Mesothelial cell of epicardium (in vitro differentiated cells): ENCODE measurements at places on chromosomes 4 and X.

GRCh38 chr4:163495900-163496299 lies 1.4 kb downstream of the TMA16 start:
- DNase-seq, result no peak

DNA sequence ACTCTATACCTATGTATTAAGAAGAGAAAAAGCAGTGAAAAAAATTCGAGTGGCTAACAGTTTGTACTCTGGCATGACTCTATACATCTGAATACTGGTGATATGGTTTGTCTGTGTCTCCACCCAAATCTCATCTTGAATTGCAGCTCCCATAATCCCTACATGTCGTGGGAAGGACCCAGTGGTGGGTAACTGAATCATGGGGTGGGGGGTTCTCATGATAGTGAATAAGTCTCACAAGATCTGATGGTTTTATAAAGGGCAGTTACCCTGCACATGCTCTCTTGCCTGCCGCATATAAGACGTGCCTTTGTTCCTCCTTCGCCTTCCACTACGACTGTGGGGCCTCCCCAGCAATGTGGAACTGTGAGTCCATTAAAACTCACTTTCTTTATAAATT lies 70.4 kb downstream of the LRBA start:
- no peak for DNase-seq

- no peak for DNase-seq
Measured at GRCh38 chr4:87461281-87461700, 38.9 kb downstream of the NUDT9 start.

DNA sequence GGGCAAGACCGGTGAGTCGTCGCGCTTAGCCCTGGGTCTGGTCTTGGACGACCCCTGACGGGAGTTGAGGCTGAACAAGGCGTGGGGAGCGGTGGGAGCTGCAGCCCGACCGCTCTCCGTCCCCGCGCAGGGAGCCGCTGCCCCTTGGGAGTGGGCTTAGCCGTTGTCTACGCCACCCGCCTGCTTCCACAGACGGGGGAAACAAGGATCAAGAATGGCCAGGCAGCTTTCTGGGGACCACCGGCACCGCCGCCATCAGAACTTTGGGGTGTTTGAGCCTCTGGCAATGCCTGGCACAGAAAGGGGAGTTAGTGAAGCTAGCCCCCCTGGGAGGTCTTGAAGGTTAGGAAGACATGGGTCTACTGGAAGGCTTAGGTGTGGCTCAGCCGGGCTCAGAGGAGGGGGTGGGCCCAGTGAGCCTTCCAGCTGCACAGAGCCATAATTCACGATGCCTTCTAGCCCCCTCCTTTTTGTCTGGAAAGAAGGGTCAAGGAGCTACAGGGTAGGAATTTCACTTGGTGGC lies 583 bp downstream of the RASL11B start:
- DNase-seq, result no peak

- no peak for DNase-seq
Measured at GRCh38 chrX:110056419-110056818, 53.5 kb downstream of the TMEM164 start.

- DNase-seq, result no peak
Measured at GRCh38 chrX:73366696-73367095, 80.2 kb upstream of the CDX4 start.

DNA sequence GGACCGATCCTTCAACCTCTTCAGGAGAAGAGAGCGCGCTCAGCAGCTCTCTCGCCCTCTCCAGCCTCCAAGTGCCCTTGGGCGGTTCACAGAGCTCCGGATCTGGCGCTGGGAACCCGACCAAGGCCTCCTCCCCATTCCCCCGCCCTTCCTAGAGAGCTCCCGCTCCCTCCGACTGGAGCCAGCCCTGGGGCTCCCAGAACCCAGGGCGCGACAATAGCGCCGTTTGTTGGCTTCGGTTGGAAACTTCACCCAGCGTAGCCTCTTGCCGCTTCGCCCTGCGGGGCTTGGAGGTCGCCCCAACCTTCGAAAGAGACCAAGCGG lies 3.1 kb upstream of the SOX3 start:
- no peak for DNase-seq

- DNase-seq, result peak; percentile 44
Measured at GRCh38 chr4:139556071-139556723, at the start of gene SETD7. SETD7 (minus strand) TSS chr4:139556219; CDS start chr4:139556137, 82 bp downstream.

DNA sequence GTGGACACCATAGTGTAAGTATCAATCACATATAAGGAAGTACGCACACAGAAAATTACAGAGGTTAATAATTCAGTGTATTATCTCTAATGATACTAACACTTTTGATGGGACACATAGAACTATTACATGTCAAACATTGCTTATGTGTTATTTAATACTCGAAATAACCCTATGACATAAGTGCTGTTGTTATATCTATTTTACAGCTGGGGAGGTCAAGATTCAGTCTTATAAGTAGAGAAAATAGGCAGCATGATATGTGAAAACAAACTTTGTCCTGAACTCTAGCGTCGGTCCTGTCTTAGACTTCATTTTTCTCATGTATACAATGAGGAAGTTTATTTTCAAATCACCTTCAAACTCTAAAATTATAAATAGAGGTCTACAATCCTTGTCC lies 23.2 kb downstream of the ENPEP start:
- no peak for DNase-seq

GRCh38 chrX:150165776-150166610 lies 197.1 kb upstream of the MAMLD1 start:
- no peak for DNase-seq

DNA sequence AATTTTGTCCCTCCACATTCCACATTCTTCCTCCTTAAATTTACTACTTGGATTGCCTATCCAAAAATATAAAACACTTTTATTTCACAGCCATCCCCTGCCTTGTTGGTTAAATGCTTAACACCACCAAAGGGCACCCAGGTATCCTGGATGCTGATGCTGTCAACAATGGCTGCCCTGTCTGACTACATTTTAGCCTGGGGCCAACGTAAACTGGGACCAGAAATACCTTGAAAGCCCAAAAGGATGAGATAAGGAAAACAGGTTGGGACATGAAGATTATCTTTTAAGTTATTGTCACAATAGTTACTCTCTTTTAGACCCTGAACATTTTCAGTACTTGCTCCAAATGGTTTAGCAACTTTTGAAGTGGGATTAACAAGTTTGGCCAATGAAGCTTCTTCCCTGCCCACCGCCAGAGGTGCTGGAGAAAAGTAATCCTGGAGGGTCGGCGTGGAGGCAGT lies 775 bp upstream of the YIPF6 start:
- no peak for DNase-seq

GRCh38 chrX:104482757-104483156 lies 83.2 kb upstream of the IL1RAPL2 start:
- no peak for DNase-seq

- DNase-seq, result no peak
Measured at GRCh38 chr4:23976423-23976822, 86.6 kb upstream of the PPARGC1A start.

- no peak for DNase-seq
Measured at GRCh38 chrX:15107367-15107988, 162.4 kb downstream of the ASB9 start.

DNA sequence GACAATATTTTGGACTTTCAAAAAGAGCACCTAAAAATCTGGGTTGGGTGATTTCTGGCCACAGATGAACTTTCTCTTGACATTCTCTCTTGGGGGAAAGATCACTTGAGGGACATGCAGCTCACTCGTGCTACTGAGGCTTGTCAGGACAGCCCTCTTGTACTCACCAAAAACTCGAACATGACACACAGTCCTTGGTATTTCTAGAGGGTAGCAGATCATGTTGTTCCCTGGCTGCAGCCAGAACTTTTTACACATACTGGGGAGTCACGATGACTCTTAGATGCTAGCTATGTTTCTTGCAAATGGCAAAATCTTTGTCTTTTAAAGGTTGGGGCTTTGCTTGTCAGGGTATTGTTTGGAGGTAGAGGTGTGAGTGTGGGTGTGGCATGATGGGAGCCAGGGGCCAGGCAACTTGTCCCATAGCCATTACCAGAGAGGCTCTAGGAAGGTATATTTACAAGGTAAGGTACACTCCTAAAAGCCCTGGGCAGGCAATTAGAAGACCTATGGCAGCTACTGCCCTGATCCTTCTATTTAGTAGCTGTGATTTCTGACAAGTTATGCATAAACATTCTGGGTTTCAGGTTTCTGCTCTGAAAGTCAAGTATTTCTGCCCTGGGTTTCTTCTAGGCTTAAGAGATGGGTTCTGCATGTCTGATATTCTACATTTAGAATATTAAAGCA lies 241.7 kb upstream of the TLL1 start:
- no peak for DNase-seq

DNA sequence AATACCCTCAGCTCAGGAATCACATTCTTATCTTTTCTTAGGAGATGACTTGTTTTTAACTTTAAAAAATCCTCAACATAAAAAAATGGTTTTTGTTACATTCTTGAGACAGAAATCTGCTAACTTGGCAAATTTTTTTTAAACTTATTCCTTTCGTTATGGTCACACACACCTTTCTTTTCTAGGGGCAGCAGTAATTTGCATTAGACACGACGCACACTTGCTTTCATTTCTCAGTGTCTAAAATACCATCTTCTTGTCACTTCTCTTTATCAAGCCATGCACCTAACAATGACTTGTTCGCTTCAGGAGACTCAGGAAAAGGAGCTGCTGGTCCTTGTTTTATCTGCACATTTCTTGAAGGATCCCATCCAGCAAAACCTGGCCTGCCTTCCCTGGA lies 112.6 kb upstream of the TBL1X start:
- DNase-seq, result no peak

GRCh38 chrX:78019586-78020483 lies 50.4 kb upstream of the PGAM4 start:
- no peak for DNase-seq

DNA sequence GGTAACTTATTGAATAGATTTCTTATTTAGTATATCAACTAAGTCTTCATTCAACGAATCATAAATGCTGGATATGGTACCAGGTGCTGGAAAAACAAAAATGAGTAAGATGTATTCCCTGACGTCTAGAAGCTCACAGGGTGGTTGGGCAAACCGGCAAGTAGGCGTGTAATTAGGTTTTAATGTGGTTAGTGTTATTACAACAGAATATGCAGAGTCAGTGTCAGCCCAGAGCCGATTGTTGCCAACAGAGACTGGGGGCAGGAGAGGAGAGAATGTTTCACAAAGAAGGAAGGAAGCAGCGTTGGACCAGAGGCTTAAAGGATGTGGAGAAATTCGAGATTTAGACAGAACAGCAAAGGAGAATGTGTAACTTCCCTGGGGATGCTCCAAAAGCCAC lies 111.7 kb downstream of the TENM3 start:
- no peak for DNase-seq

GRCh38 chrX:78708262-78708661 lies 39.3 kb upstream of the LPAR4 start:
- DNase-seq, result no peak

DNA sequence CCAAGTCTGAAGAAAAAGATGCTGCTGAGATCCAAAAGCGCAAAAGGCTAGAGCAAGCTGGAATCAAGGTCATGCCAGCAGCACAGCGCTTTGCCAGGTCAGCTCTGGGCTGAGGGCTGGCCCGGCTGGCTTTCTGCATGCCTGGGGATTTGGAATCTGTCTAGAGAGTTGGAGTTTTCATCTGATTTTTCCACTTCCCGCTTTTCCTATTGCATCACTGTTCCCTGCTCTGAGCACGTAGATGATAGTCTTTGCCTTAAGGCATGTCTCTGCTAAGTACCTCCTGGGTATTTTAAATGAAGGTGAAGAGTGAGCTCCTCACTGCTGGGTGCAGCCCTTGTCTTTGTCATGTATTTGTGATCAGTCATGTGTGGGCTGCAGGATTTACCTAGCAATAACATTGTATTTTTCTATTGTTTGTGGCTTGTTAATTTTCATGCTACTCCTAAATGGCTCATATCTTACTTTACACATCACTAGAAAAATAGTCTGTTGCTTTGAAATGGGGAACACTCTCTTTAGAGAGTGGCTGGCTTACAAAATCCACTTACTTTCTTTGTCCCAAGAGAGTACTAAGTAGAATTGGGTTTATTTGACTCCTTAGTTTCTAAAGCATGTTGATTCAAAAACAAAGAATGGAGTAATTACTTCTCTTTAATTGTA lies 82.8 kb downstream of the LIMCH1 start:
- DNase-seq, result no peak

- DNase-seq, result no peak
Measured at GRCh38 chr4:9893329-9894108, 112.1 kb downstream of the DRD5 start.

GRCh38 chr4:101187841-101188240 lies 159.5 kb downstream of the PPP3CA start:
- no peak for DNase-seq

GRCh38 chr4:151908201-151908600 lies 147.4 kb upstream of the GATB start:
- no peak for DNase-seq

- no peak for DNase-seq
Measured at GRCh38 chr4:178056996-178057395, 614.8 kb upstream of the AGA start.

DNA sequence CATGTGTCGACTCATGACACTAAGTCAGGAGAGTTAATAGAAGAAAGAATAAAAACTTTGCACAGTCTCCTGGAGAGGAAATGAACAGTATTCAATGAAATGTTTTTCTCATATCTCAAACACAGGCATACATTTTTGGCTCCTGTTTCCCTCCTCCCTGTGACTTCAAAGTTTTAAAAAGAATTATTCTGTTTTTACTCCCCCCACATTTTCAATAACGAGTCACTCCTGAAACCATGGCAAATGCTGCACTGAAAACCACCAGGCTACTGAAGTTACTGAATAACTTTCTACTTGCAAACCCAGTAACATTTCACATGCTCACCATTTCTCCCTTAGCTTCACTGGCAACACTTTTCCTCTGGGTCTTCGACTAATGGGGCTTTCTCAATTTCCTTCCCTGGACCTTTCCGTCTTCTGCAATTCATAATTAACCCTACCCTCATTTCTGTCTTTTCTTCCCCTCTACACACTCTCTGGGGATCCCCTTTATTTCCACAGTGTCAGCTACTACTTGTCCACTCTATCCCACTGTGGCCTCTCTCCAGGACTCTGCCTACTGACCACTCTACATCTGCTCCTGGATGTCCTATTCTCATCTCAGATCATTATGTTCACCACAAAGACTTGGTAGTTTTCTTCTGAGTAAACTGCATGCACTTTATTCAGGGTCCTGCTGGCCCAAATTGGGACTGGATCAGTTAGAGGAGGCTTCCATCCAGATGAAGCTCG lies 225.8 kb upstream of the ETNPPL start:
- DNase-seq, result no peak

- DNase-seq, result no peak
Measured at GRCh38 chr4:4787421-4787820, 72.0 kb upstream of the MSX1 start.
